ENCODE measurements at places on chromosomes 6 and 20.
A peak's percentile ranks its signal among the peaks of the same experiment; 100 is the strongest.

GRCh38 chr20:16415071-16416053, 157.9 kb downstream of the KIF16B start:
- no peak for DNase-seq

- peak; percentile 68 for DNase-seq
Measured at GRCh38 chr20:46951840-46952497, 57.3 kb downstream of the EYA2 start.

DNA sequence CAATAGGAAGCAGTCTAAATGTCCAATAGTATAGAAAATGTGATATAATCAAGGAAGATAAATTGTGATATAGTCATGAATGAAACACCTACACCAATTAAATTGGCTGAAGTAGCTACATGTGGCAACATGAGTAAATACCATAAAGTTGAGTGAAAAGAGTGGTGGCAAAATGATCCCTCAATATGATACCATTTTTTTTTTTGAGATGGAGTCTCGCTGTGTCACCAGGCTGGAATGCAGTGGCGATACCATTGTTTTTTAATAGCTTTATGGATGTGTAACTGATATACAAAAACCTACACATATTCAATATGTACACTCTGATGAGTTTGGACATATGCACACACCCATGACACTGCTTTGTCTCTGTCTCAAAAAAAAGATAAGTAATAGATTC, 20.9 kb upstream of the ILRUN start:
- DNase-seq = no peak

GRCh38 chr6:41404182-41404845, 68.9 kb downstream of the NCR2 start:
- peak; percentile 44 for DNase-seq

DNA sequence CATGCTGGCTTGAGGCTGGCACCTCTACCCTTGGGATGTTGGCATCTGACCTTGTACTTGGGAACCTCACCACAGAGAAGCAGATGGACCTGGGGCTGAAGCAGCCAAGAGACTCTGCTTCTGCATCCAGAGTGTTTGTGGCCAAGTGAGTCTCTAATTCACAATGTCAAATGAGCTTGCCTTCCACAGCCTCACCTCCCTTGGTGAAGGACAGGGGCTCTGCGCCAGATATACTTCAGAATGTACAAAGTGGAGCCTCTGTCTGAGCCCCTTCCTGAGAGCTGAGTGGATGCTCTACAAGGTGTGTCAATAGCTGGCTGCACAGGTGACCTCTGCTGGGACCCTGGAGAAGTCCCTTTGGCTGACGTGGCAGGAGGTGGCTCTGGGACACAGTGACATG, 508.9 kb downstream of the CDH26 start:
- DNase-seq = no peak

- no peak for DNase-seq
Measured at GRCh38 chr20:45056473-45057173, 44.3 kb downstream of the KCNS1 start.

- DNase-seq = no peak
Measured at GRCh38 chr6:89716532-89716931, 78.0 kb upstream of the LYRM2 start.

DNA sequence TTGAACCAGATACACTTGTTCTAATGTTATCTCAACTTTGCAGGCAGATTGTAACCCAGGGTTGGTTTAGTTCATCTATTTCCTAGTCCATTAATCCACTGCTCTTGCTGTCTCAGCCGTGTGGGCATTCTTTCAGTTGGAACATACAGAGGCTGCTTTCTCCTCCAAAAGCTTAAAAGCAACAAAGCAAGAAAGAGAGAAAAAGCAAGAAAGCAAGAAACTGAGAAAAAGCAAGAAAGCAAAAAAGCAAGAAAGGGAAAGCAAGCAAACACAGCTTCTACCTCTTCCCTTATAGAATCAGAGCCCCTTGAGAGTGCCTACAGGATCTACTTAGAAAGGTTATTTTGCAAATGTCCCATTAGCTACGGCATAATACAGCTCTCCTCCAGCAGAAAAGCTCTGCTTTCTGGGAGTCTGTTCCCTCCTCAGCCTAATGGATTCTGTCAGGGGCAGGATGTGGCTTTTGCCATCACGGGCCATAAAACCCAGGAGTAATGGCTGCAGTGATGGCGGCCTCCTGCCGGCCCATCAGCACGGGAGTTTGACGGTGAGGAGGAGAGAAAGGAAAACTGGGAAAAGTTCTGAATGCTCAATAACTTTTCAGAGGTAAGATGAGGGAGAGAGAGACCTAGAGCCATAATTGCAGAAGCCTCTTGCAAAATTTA, 156.8 kb upstream of the JARID2 start:
- DNase-seq = no peak

DNA sequence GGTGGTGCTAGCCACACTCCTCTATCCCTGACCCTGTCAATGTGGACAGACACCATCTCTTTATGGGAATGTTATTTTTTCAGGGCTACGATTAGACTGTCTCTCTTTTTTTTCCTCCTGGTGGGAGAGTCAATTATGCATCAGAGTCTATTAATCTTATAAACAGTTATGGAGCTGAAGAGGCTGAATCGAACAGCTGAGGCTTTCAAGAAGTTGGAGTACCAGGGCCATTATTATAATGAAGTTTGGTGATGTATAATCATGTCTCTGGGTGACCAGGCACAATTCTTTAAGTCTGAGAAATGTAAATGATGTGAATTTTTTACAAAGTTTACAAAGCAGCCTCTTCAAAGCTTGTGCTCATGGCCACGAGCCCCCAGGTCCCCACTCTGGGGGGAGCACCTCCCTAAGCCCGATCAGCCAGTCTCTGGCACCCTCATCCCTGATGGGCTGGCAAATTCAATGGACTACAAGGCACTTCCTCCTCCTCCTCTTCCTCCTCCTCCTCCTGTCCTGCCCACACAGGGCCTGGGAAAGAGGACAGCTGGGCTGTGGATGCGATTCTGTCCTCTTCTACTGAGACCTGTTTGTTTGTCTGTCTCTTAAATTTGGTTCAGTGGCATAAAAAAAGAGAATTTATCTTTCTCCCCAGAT, 43.9 kb upstream of the QKI start:
- DNase-seq = no peak

GRCh38 chr6:48765352-48765961, 654.5 kb upstream of the PTCHD4 start:
- DNase-seq = peak; percentile 72

GRCh38 chr20:34268851-34269636, 27.8 kb downstream of the ASIP start:
- peak; percentile 28 for DNase-seq

GRCh38 chr6:111339294-111339693, 143.7 kb downstream of the REV3L start:
- no peak for DNase-seq

DNA sequence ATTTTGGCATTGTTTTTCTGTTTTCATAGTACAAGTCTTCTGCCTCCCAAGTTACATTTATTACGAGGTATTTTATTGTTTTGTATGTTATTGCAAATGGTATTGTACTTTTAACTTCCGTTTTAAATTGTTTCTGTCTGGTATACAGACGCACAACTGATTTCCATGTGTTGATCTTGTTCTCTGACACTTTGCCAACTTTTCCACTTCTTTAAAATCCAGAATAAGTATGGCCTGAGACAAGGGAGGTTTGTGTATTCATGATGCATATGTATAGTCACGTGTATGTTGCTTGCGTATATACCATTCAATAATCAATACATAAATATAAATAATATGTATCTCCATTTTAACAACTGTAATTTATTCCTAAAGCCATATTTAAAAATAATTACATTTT, 41.2 kb downstream of the THBS2 start:
- DNase-seq = no peak
